ENCODE measurements at places on chromosomes 3 and 15.

DNA sequence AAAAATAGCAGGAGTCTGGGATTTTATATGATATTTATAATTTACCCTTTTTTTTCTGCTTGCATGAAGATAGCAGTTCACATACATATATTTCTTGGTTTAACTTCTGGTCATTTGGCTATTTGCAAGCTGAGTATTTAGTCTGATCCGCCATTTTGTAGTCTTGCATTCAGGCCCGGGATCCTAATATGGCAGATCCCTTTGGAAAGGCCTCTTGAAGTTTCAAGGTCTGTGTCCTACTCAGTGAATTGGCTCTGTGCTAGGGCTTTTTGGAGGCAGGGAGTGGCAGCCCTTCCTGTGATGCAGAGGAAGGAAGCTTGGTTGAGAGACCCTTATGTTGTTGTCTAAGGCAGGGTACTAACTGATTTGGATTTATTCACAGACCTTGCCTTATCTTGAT lies 2.9 kb downstream of the SNRPN start:
- DNase-seq = no peak

DNA sequence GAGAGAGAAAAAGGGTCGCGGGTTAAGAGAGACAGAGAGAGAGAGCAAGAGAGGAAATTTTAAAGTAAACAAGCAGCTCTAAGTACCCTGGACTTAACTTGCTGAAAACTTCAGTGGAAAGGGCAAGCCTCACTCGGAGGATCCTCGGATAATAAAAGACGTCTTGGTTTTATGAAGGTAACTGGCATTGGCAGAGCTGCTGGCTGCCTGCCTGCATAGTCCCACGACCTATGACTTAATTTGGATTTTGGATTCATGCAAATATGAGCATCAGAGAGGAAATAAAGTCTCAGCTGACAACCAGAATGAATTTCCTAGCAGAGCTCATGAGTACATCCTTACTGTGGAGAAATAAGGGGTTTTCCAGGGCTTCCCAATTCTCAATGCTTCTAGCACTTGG lies 95.1 kb upstream of the PDZRN3 start:
- no peak for DNase-seq

- DNase-seq = no peak
Measured at GRCh38 chr3:40766396-40766795, 241.6 kb downstream of the ZNF621 start.

- DNase-seq = no peak
Measured at GRCh38 chr3:120338517-120338916, 10.6 kb downstream of the LRRC58 start.

DNA sequence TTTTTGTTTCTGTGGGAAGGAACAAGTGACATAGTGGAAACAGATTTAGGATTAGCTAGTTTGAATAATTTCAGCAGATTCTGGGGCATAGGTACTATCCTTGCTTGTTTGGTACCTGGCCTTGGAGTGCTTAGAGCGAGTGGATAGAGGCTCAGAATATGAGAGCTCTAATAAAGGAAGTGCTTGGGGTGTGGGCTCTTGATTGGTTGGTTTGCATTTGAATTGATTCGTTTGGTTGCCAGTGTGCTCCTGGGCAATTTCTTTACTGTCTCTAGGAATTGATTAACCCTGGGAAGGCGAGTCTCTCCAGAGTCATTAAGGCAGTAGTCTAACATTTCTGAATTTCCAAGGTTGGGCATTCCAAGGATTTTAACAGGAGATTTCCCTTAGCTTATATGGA lies 98.0 kb downstream of the DTWD1 start:
- DNase-seq = no peak

DNA sequence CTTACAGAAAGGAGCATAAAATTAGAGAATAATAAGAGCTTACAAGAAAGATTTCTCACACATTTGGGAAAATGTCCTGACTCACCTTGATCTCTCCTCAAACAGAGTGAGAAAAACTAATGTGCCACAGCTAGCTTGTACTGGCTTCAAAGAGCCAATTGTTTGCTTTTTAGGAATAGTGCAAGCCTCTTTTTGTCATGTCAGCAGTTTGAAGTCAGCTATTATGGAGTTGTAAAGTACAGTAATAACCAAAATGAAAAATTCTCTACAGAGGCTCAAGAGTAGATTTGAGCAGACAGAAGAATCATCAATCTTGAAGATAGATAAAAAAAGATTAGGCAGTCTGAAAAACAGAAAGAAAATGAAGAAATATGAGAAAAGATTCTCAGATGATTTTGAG lies 313.4 kb upstream of the GPR149 start:
- DNase-seq = no peak

DNA sequence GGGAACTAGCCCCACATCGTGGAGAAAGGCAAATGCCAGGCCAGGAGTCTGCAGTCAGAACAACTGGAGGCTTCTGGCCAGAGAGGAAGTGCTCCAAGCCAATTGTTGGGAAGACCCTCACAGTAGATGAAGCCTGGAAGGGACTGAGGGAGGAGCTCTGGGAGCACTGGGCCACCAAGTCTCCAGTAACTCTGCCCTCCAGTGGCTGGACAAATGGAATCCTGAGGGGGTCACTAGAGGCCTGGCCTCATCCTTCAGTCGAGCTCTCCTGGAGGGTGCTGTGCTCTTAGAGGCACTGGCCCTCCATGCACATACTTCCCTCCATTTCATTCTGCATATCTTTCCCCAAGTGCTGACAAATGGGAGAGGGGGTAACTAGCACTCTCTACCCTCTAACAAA lies 103.0 kb downstream of the MYLK start:
- no peak for DNase-seq

DNA sequence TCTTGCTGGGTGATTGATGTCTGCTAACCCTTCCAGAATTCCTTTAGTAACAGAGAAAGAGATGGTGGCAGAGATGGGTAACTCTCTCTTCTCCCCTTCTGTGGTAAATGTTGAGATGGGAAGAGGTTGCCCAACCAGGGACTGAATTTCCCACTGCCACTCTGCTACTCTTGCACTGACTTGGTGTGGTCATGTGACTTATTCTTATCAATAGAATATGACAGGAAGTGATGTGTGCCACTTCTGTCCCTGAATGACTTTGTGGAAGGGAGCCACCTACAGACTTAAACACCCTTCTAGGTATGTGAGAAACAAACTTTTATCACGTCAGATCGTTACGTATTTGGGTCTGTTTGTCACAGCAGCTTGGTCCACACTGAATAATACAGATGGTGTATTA lies 132.9 kb downstream of the ZNF621 start:
- DNase-seq = no peak

GRCh38 chr3:171505822-171506333 lies 45.7 kb upstream of the TNIK start:
- DNase-seq = no peak

DNA sequence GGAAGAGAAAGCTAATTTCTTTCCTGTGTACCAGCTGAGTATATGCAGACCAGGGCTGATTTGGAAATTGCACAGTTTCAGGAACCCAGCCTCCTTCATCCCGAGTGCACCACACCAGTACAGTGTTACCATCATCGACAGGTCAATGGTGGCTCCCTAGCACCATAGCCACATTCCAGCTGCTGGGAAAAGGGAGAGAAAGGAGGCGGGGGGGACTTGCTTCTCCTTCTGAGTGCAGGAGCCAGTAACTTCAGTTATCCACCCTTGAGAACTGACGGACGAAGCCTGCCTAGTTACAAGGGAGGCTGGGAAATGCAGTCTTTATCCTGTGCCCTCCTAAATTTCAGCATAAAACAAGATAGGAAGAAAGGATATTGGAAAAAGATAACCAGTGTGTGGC lies 129.7 kb upstream of the PRICKLE2 start:
- DNase-seq = no peak

- no peak for DNase-seq
Measured at GRCh38 chr15:38254051-38254883, 1.6 kb downstream of the SPRED1 start.

- no peak for DNase-seq
Measured at GRCh38 chr15:33396475-33396874, 85.7 kb downstream of the RYR3 start.

DNA sequence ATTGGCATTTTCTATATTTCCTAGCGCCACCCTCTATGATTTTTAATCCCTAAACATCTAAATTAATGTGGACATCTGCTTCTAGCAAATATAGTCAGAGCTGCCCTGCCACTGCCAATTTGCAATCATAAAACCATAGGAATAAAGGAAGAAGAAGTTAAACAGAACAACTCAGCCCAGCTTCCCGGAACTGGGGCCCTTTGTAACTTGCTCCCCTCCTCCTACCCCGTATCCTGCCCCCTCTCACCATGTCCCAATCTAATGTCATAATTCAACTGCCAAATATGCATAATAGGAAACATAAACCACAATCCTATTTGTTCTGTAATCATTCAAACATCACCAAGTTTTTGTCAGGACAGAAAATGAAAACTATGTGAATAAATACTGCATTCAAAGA lies 74.4 kb upstream of the ACP3 start:
- DNase-seq = no peak

Data from activated CD8-positive, alpha-beta memory T cell treated with anti-CD3 and anti-CD28 coated beads for 48 hours (primary cell).